NCI-H1436 (cell line): ENCODE measurements at places on chromosomes 11 and 22.

DNA sequence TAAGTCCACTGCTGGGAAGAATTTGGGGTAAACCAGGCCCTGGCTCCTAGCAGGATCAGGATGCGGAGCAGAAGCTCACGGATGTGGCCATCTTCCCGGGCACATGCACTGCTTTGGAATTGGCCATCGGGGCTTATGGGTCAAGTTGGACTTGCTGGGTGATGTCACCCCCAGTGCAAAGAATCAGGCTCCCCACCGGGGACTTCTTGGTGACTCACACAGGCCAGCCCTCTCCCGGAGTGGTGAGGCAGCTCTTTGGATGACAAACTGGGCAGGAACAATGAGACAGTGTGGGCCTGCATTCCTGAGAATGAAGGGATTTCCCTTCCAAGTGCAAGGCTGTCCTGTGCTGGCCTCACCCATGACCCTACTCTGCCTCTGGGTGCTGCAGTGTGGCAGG is 128.8 kb upstream of the ANO1 start:
- no peak for DNase-seq

GRCh38 chr11:86795949-86796348 is 4.4 kb upstream of the PRSS23 start:
- DNase-seq: no peak

GRCh38 chr11:27139742-27140367 is 99.2 kb downstream of the BBOX1 start:
- DNase-seq: no peak

DNA sequence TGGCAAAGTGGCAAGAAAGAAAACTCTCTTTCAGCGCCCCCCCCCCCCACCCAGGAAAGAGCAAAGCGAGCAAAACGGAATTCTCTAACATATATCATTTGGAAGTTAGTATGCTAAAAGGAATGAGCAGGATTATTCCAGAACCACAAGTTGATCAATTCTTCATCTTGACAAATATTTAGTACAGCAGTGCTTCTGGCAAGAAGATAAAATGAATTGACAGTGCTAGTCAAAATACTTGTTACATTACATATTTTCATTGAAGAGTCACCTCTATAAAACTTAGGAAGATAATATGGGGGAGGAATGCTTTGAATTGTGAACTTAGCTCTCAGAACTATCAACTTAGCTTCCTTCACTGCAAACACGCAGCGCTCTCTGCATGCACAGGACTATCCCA is 377.4 kb downstream of the DYNC2H1 start:
- no peak for DNase-seq

DNA sequence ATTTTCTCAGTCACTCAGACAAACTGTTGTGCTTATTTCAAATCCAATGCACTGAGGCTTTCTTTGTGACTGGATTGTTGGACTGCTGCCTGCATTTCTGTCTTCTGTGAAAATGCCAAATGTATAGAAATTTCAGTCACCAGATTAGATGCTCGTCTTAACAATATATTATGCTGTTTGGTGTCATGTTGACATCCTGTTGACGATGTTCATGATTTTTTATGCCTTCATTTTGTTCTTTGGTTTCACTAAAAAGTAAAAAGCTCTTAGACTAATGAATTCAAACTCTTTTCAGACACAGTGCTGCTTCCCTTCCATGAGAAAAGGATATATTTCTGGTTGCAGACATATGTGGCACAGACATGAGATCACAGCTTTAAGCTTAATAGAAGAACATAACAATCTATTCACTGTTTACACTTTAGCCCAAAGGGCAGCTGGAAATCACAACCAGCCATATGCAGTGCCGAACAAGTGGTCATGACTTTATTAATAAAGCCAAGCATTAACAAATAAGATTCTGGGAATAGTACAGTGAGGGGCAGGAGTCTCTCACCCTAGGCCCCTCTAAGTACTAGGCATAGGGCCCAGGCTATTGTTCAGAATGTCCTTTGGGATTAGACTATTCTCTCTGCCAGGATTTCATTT is 9.4 kb upstream of the SOX6 start:
- DNase-seq: no peak
